ENCODE measurements at places on chromosomes 1 and 21. TPM values are rescaled to one million over a fixed set of nuclear protein-coding genes. Genes with fewer than 3 reads are reported as not detected.

DNA sequence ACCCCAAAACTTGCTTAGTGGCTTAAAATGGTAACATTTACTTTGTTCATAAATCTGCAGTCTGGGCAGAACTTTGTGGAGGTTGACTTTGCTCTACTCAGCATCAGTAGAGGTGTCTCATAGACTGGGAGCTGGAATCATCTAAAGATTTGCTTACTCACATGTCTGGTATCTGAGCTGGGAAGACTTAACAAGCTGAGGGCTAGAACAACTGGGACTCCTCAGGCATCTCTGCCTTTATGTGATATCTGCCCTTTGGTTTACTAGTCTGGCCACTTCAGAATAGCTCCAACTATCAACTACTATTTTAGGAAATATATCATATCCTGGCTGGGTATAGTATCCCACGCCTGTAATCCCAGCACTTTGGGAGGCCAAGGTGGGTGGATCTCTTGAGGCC is 82.5 kb downstream of the C4BPA start:
- H3K27me3 ChIP-seq: no peaks in the 10 kb centered on the region
- H3K36me3 ChIP-seq: no peaks in the 10 kb centered on the region
- DNase-seq: no peak
- peaks cover 15% of the 10 kb centered on the region for H3K4me1 ChIP-seq
- H3K4me3 ChIP-seq: no peak overlapping the region
- H3K27ac ChIP-seq: no peak overlapping the region

GRCh38 chr1:53508991-53509666 is 49.9 kb downstream of the DMRTB1 start:
- no peaks in the 10 kb centered on the region for H3K4me1 ChIP-seq
- H3K4me3 ChIP-seq: no peak overlapping the region
- no peaks in the 10 kb centered on the region for H3K27me3 ChIP-seq

Gene SLC6A17
- not detected for total RNA-seq

Gene MYCBP
- 21.6 TPM for total RNA-seq

Gene PGBD5
- total RNA-seq: 2.3 TPM

Gene PEAR1
- 14.8 TPM for total RNA-seq

DNA sequence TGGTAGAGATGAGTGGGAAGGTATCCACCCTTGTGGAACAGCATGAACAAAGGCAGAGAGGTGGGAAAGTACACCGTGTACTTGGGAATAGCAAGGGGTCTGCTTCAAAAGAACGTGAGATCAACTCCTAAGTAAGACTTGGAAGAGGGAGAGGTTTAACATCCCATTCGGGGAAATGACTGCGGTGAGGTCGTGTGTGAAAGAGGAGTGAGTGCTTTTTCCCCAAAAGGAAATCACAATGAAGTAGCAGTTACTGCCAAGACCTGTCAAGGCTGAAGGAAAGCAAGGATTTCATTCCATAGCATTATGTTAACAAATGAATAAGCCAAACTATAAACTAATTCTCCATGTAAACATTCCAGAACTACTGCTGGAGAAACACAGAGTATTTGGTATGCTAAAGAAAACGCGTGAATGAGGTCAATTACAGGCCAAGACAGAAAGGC is 20.0 kb upstream of the SYDE2 start:
- no peak for DNase-seq
- no peak overlapping the region for H3K4me3 ChIP-seq
- peaks cover 20% of the 10 kb centered on the region for H3K4me1 ChIP-seq

DNA sequence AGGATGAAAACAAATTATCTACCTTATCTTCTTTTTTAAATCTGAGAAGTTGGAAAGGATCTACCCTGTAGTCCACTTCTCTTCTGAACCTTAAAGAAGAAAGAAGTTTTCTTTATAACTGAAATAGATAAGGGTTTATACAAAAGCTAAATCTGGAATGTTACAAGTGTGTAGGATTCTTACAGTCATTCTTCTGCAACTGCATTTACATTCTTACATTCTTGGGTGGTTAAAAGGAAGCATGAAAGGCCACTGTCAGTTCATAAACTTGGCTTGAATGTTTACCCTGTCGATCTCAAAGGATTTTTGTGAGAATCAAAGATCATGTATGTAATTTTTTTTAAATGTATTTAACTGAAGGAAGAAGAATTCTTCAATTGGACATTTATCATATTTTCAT is 142.1 kb upstream of the BRINP3 start:
- no peaks in the 10 kb centered on the region for H3K36me3 ChIP-seq
- no peak for DNase-seq
- H3K27ac ChIP-seq: no peak overlapping the region

DNA sequence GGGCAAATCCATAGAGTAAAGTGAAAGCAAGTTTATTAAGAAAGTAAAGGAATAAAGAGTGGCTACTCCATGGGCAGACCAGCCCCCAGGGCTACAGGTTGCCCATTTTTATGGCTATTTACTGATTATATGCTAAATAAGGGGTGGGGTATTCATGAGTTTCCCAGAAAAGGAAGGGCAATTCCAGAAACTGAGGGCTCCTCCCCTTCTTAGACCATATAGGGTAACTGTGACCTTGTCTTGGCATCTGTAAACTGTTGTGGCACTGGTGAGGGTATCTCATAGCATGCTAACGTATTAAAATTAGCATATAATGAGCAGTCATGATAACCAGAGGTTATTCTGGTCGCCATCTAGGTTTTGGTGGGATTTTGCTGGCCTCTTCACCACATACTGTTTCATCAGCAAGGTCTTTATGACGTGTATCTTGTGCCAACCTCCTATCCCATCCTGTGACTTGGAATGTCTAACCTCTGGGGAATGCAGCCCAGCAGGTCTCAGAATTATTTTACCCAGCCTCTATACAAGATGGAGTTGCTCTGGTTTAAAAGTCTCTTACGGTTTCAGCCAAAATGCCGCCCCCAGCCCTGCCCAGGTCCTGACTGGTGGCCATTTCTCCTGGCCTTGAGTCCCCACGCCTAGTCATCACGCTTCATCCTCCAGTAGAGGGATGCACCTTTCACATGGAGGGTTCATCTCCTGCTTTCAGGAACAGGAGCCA is 982 bp upstream of the TRIM17 start:
- H3K36me3 ChIP-seq: no peaks in the 10 kb centered on the region
- DNase-seq: no peak

- no peaks in the 10 kb centered on the region for H3K36me3 ChIP-seq
- H3K4me3 ChIP-seq: no peak overlapping the region
- no peak for DNase-seq
- no peaks in the 10 kb centered on the region for H3K27me3 ChIP-seq
- no peak overlapping the region for H3K27ac ChIP-seq
- H3K4me1 ChIP-seq: no peaks in the 10 kb centered on the region
Observed at GRCh38 chr1:101050869-101051268, 25.3 kb upstream of the DPH5 start.

Gene CADM3
- total RNA-seq: 8.8 TPM

DNA sequence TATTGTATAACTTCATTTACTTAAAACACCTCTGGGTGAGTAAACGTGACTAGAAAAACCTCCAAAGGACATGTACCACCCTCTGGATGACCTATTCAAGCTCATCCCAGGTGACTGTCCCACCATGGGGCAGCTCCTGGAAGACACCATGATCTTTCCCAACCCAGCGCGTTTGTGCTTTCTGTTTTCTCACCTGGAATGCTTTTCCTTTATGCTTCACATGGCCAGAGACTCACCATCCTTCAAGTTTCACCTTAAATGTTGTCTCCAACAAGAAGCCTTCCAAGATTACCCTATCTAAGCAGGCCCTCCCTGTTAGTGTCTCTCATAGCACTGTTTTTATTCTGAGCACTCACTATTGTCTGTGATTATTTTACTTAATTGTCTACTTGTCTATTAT is 11.1 kb downstream of the CYP4B1 start:
- H3K27ac ChIP-seq: no peak overlapping the region
- peaks cover 32% of the 10 kb centered on the region for H3K36me3 ChIP-seq
- peaks cover 44% of the 10 kb centered on the region for H3K4me1 ChIP-seq
- no peaks in the 10 kb centered on the region for H3K27me3 ChIP-seq
- no peak for DNase-seq

Gene FMOD
- 28.9 TPM for total RNA-seq

- no peaks in the 10 kb centered on the region for H3K36me3 ChIP-seq
- no peaks in the 10 kb centered on the region for H3K27me3 ChIP-seq
- H3K27ac ChIP-seq: no peak overlapping the region
- no peaks in the 10 kb centered on the region for H3K4me1 ChIP-seq
Observed at GRCh38 chr21:14602382-14602958, 56.4 kb upstream of the SAMSN1 start.

DNA sequence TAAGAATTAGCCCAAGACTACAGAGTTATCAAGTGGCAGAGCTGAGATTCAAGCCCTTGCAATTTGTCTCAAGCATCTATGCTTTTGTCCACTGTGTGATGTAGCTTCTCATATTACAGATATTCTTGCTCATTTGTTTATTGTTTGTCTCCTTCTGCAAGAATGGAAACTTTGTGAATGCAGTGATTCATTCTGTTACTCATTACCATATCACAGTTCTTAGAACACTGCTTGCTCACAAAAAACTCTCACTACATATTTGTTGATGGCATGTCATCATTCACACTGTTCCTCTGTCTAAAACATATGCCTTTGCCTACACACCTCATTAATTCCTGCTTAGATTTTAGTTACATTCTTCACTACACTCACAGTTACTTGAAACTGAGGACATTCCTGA is 1198.9 kb downstream of the PLA2G4A start:
- no peak overlapping the region for H3K27ac ChIP-seq
- H3K27me3 ChIP-seq: no peaks in the 10 kb centered on the region
- no peak overlapping the region for H3K4me3 ChIP-seq
- H3K4me1 ChIP-seq: no peaks in the 10 kb centered on the region
- H3K36me3 ChIP-seq: no peaks in the 10 kb centered on the region
- no peak for DNase-seq

Gene EPHA10
- 0.53 TPM for total RNA-seq

DNA sequence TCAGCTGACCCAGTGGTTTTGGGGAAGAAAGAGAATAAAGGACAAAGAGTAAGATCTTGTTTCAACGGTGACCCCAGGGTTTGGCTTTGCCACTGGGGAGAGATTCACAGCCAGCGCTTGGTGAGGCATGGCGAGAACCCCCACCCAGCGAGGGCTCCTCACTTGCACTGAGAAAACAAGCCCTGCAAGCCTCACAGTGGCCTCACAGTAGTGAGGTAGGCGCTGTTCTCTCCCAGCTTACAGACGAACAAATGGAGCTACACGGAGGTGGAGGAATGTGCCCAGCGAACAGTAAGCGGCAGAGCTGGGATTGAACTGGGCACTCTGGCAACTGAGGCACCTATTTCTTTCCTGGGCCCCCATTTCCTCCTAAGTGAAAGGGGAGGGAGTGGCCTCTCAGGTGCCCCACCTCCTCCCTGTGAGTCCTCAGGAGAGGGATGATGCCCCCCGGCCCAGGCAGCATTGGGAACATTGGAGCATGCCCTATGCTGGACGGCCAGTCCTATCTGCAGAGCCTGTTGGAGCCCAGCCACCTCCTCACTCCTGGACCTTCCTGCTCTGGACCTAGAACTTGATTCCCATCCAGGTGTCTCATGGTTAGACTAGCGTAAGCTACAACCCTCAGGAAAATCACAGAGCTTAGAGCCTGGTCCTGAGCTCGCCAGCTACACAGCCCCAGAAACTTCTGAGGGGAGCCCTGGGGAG is 73.4 kb upstream of the EDN2 start:
- H3K4me1 ChIP-seq: no peaks in the 10 kb centered on the region
- no peaks in the 10 kb centered on the region for H3K27me3 ChIP-seq
- H3K4me3 ChIP-seq: no peak overlapping the region

Gene NFASC
- total RNA-seq: 12.2 TPM

DNA sequence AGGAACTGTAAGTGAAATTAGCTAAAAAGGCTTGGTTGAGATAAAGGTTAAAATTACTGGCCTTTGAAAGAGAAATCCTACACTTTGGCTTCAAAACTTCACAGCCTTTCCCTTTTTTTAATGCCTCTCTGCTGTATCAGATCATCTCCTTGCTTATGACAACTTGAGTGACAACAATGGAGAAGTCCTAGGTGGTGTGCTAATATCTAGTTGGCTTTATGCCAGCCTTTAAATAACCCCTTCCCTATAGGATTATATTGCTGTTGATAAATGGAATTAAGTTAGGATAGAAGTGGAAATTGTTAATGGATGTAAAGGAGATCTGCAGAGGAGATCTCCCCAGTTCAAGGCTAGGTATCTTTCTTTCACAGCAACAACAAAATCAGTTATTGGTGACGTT is 130.2 kb upstream of the ATP1B1 start:
- H3K27ac ChIP-seq: no peak overlapping the region
- H3K36me3 ChIP-seq: no peaks in the 10 kb centered on the region
- peaks cover 16% of the 10 kb centered on the region for H3K4me1 ChIP-seq
- no peak for DNase-seq
- H3K27me3 ChIP-seq: no peaks in the 10 kb centered on the region

DNA sequence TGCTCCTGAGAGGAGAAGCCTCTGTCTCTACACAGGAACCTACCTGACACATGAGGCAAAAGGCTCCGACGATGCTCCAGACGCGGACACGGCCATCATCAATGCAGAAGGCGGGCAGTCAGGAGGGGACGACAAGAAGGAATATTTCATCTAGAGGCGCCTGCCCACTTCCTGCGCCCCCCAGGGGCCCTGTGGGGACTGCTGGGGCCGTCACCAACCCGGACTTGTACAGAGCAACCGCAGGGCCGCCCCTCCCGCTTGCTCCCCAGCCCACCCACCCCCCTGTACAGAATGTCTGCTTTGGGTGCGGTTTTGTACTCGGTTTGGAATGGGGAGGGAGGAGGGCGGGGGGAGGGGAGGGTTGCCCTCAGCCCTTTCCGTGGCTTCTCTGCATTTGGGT is 3.9 kb upstream of the ACKR1 start:
- peak overlapping the region; percentile 3 for H3K4me3 ChIP-seq
- H3K27me3 ChIP-seq: peaks cover 11% of the 10 kb centered on the region
- H3K36me3 ChIP-seq: no peaks in the 10 kb centered on the region
- DNase-seq: no peak

- H3K36me3 ChIP-seq: no peaks in the 10 kb centered on the region
- peaks cover 22% of the 10 kb centered on the region for H3K4me1 ChIP-seq
- DNase-seq: no peak
Observed at GRCh38 chr1:36327421-36328087, 4.1 kb upstream of the EVA1B start.

Gene KLHL20
- total RNA-seq: 24.9 TPM

Gene ARHGAP30
- 63.7 TPM for total RNA-seq

- H3K36me3 ChIP-seq: no peaks in the 10 kb centered on the region
- H3K4me3 ChIP-seq: no peak overlapping the region
- peaks cover 70% of the 10 kb centered on the region for H3K27me3 ChIP-seq
- H3K27ac ChIP-seq: no peak overlapping the region
Observed at GRCh38 chr1:1065265-1065939, 8.7 kb downstream of the RNF223 start.

All from lower lobe of right lung (tissue), 2 donors.